ENCODE measurements at places on chromosomes 6 and 20. TPM values are rescaled to one million over a fixed set of nuclear protein-coding genes. Genes with fewer than 3 reads are reported as not detected.

The MOXD1 gene
- 37.5 TPM for total RNA-seq

The PTK7 gene
- 173 TPM for total RNA-seq

The SLA2 gene
- total RNA-seq: 1.6 TPM

The RSPO3 gene
- total RNA-seq: 5.9 TPM

The SYCP2 gene
- total RNA-seq: 6.7 TPM
